Melanocyte of skin (primary cell): ENCODE measurements at places on chromosomes 7 and 10. TPM values are rescaled to one million over a fixed set of nuclear protein-coding genes. Genes with fewer than 3 reads are reported as not detected.

ASZ1 gene
- not detected in 2 replicates for total RNA-seq

CUL1 gene
- total RNA-seq: 52.3 and 55.6 TPM in 2 replicates

STARD3NL gene
- total RNA-seq: 60.9 and 80.0 TPM in 2 replicates

MYOZ1 gene
- not detected in 2 replicates for total RNA-seq

MNX1 gene
- not detected in 2 replicates for total RNA-seq

TET1 gene
- 5.7 and 10.8 TPM in 2 replicates for total RNA-seq

C7orf33 gene
- not detected in 2 replicates for total RNA-seq

APBB1IP gene
- not detected in 2 replicates for total RNA-seq

STEAP4 gene
- 0.15 and 0.33 TPM in 2 replicates for total RNA-seq

SVOPL gene
- not detected in 2 replicates for total RNA-seq

C10orf67 gene
- 0.34 and 0.36 TPM in 2 replicates for total RNA-seq
